Activated effector memory CD4-positive, alpha-beta T cell treated with Interleukin-2 at 50 U/mL for 16 hours (primary cell): ENCODE measurements at places on chromosomes 7 and 10.

- DNase-seq: no peak
These were observed 407.9 kb upstream of the NPVF start for GRCh38 chr7:25636168-25636567.

DNA sequence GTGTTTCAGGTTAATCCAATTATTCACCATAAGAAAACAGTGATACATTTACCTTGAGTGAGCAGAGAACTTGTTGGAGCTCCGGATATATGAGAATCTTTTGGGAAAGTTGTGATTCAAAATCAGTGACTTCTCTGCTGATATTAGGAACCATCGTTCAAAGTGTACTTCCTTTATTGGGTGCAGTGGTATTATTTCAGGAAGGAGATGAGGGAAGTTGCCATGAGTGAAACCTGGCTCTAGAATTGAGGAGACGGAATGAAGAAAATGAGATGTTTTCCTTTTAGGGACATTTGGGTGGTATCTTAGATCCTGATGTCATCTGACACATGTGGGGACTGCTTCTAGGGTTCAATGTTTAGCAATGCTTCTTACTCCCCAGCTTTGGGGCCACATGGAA, 343.9 kb downstream of the ABCA13 start:
- no peak for DNase-seq

DNA sequence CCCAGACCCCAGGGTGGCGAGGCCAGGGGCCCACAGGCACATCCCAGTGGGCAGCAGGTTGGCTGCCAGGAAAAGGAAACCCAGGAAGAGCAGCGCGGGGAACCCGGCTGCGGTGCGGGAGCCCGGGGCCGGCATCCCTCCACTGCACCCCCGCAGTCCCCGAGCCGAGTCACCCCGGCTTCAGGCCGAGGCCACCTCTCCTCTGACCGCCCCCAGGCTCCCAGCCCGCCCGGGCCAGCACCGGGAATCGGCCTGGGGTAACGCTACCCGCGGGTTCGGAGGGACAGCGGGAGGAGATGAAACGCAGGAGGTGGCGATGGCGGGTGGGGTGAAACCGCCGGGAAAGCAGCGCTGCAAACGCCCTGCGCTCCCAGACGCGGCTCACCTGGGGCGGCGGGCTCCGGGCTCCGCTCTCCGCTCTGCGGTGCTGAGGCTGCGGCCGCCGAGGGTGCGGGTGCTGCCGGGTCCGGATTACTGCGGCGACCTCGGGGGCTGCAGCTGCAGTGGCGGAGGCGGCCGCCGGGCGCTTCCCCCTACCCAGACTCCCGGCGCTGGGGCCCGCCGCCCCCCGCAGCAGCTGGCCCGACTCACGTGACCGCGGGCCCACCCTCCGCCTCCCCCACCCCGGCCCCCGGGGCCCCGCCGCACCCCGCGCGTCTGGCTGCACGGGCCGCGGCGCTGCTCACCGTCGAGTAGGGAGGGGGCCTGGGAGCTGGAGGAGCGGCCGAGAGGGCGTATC, at the start of gene SCRN1:
SCRN1 (minus strand) TSS at position 545 of the 739 bp plus-strand sequence. CDS start 20,734 bp downstream, outside the sequence.
- DNase-seq: peak; percentile 5

GRCh38 chr7:2062648-2063047, 170.1 kb downstream of the MAD1L1 start:
- no peak for DNase-seq

GRCh38 chr7:2819161-2819953, 24.8 kb downstream of the GNA12 start:
- DNase-seq: no peak

DNA sequence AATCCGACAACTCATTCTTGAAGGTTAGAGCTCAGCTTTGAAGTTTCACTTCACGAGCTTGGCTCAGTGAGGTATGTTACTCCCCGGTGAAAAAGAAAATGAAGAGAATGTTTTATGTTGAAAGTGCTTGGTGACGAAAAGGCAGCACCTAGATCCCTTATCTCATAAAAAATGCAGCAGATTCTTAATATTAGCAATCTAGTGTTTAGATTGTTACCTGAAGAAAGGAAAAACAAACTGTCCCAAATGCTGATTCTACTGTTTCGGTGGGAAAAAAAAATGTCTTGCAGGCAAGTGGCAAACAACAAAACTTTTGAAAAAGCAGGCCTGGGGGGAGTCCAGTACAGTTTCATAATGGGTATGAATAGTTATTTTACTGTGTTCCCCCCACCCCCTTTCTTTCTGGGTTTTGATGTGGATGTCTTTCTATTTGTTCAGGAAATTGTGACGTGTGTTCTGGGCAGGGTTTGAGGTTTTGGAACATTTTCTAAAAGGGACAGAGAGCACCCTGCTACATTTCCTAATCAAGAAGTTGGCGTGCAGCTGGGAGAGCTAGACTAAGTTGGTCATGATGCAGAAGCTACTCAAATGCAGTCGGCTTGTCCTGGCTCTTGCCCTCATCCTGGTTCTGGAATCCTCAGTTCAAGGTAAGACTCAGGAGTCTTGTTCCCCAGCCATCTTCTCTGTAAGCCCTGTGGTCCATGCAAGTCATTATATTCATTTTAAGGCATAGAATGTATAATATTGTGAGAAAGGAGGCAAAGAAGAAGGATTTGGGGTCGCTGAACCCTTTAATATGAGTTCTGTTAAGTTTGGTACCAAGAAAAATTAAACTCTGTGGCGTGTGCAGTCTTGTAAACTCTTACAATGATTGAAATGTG, at the start of gene SRGN:
SRGN (plus strand) TSS at position 514 of the 881 bp plus-strand sequence; CDS start at position 569, 55 bp downstream.
- peak; percentile 45 for DNase-seq

GRCh38 chr7:12619461-12620069, 49.0 kb downstream of the SCIN start:
- DNase-seq: no peak

GRCh38 chr10:73647211-73647874, 6.1 kb upstream of the MYOZ1 start:
- DNase-seq: no peak

DNA sequence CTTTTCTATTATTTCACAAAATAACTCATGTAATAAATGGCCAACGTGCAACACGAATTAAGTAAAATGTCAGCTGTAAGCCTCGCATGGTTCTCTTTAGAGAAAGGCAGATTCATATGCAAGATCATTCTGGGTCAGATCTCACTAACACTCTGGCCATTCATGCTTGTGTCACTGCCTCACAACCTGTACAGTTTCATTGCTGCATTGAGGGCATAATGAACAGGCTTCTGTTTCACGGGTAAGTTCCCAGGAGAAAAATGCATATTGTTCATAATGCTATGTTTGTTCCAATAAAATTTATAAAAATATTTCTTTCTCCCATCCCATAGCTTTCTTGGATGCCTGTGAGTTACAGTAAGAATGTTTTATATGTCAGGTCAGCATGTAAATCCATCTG, 734.0 kb upstream of the ANKRD30A start:
- no peak for DNase-seq

GRCh38 chr7:75813084-75813483, 522 bp downstream of the CCL24 start:
- no peak for DNase-seq

DNA sequence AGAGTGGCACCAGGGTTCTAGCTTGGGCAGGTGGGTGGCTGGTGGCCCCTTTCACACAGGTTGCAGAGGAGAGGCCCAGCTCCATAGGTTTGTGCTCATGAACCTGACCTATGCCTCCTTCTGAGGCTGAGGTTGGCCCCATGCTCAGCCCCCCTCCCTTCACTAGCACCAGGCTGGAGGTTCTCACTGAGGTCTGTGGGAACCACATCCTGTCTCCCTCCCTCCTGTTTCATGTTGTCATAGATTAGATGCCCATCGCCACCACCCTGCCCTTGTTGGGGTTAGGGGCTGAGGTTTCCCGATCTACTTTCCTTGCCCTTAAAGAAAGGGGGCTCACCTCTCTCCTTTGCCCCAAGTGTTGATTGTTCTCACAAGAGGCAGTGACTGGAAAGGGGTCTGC, 14.7 kb downstream of the NEUROG3 start:
- peak; percentile 21 for DNase-seq

DNA sequence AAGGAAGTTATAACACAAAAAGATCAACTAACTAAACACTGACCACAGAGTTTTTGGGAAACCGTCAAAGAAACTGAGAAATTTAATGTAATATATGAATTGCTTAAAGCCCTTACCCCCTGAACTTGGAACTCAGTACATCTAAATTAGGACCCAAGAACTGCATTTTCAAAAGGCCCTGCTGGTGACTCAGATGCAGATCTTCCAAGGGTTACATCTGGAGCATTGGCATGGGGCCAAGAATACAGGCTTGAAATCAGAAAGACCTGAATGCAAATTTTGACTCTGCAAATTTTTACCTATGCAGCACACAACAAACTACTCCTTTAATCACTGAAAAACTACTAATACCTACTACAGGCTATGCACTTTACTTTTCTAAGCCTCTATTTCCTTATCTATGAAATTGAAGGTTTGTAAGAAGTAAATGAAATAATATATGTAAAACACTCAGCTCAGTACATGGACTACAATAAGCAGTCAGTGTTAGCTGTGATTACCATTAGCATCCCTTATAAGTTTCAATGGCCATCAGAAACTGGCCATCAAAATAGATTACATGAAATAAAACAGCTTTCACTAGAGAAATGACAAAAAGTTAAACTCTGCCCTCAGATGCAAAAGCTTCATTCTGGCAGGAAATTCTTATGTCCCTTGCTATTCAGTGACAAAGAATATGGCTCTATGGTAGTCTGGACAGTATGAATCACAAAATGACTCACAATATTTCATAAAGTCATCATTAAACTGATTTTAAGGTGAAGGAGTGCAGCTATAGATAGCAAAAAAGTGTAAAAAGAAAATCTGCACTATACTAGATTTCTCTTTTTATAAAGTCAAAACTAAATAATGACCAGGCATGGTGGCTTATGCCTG, 43.6 kb downstream of the NSUN6 start:
- DNase-seq: no peak

DNA sequence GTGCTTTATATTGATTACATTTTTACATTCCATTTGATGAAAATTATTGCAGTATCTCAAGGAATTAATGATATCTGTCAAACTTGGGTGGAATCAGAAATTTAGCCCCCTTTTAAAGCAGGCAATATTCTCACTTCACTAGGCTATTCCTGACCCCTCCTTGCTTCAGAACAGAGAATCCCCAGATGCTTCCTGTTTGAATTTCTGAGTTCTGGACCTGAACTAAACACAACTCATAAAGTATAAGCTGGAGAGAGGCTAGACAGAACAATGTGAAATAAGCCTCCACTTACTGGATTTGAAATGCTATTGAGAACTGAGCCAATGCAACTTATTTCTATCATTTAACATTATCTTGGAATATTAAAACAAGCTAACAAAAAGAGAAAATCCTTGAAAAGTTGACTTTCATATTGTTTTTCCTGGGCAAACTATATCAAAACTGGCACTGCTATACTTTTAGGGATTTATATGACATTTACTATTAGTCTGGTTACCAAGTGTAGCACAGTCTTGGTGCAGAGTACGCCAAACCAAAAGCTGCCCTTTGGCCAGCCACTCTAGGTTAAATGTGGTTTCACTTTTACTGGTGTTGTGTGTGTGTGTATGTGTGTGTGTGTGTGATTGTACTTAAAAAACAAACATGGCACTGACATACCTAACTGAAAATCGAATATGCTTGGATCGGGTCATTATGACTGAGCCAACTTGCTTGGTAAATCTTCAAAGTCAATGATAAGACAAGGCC, 19.0 kb upstream of the AGMO start:
- no peak for DNase-seq

DNA sequence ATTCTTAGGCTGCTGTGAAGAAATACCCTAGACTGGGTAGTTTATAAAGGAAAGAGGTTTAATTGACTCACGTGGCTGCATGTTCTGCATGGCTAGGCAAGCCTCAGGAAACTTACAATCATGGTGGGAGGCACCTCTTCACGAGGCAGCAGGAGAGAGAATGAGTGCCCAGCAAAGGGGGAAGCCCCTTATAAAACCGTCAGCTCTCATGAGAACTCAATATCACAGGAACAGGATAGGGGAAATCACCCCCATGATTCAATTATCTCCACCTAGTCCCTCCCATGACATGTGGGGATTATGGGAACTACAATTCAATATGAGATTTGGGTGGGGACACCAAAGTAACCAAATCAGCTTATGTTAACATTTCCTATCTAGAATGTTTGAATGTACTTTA, 259.2 kb downstream of the TWIST1 start:
- DNase-seq: no peak
